ENCODE measurements at places on chromosomes 3 and 15.
A peak's percentile ranks its signal among the peaks of the same experiment; 100 is the strongest.

- DNase-seq = no peak
Measured at GRCh38 chr15:67094001-67094826, 28.8 kb downstream of the SMAD3 start.

GRCh38 chr3:117490716-117491115, 781.1 kb downstream of the TUSC7 start:
- no peak for DNase-seq

- no peak for DNase-seq
Measured at GRCh38 chr3:192957441-192958021, 39.9 kb upstream of the MB21D2 start.

- DNase-seq = no peak
Measured at GRCh38 chr3:136078421-136079364, 113.2 kb downstream of the PPP2R3A start.

- no peak for DNase-seq
Measured at GRCh38 chr3:171376596-171376947, 83.6 kb downstream of the TNIK start.

GRCh38 chr15:55108448-55108847, 88.3 kb downstream of the RSL24D1 start:
- no peak for DNase-seq

DNA sequence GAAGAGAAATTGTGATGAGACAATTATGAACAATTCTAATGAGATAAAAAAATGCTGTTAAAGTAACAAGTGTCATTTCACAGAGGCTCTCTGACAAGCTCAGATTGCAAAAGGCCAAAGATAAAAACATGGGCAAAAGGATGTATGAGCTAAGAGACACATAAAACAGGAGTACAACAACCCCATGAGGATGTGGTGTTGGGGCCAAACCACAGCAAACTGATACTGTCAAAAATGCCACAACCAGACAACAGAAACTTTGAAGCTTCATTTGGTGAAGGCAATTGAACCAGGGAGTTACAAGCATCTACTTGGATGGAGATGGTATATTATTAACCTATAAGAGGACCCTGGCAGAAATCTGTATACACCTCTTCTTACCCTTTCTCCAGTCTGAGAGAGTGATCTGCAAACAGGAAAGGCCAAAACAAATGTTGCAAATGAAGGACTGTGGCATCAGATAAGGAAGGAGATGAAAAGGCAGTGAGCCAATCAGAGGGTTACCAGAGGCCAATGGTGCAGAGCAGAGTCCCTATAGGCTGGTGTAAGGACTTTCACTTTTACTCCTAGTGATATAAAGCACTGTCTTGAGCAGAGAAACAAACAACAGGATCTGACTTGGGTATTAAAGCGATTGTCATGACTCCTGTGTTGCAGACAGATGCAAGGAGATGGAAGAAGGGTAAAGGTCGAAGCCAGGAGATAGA, 659.0 kb downstream of the NTRK3 start:
- DNase-seq = no peak

DNA sequence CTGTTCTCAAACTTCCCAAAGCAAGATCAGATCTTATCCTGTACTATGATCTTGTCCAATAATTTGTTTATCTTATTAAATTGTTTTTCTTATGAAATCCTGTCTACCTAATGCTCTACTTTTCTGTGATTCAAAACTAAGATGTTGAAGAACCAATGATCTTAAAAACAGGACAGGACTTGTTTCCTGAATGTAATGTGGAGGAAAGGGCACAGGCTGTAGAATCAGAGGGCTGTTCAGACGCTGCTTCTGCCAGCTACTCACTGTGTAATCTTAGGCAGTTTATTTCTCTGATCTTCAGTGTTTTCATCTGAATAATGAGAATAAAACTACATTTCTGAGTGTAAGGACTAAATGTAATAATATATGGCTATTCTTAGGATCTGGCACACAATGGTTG, 20.1 kb upstream of the DMXL2 start:
- DNase-seq = no peak

- DNase-seq = no peak
Measured at GRCh38 chr15:91209726-91210125, 109.7 kb downstream of the SV2B start.

GRCh38 chr3:136632625-136633081, 119.5 kb downstream of the STAG1 start:
- no peak for DNase-seq

DNA sequence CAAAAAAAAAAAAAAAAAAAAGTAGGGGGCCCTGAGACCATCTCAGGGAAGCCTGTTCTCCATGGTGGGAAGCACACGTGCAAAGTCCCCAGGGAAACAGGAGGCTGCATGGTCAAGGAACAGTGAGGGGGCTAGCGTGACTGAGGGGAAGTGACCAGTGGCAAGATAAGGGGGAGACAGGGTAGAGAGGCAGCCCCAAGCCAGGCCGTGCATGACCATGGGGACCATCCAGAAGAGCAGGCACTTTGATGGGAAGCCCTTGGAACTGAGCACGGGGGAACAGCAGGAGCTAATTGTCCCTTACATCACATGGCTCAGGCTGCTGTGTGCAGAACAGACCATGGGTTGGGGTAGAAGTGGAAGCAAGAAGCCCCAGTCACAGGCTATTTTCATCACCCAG, 196.2 kb downstream of the NTRK3 start:
- DNase-seq = no peak

- DNase-seq = no peak
Measured at GRCh38 chr3:101812895-101813294, 33.9 kb downstream of the NXPE3 start.

- no peak for DNase-seq
Measured at GRCh38 chr15:29690765-29691475, 131.3 kb downstream of the TJP1 start.

DNA sequence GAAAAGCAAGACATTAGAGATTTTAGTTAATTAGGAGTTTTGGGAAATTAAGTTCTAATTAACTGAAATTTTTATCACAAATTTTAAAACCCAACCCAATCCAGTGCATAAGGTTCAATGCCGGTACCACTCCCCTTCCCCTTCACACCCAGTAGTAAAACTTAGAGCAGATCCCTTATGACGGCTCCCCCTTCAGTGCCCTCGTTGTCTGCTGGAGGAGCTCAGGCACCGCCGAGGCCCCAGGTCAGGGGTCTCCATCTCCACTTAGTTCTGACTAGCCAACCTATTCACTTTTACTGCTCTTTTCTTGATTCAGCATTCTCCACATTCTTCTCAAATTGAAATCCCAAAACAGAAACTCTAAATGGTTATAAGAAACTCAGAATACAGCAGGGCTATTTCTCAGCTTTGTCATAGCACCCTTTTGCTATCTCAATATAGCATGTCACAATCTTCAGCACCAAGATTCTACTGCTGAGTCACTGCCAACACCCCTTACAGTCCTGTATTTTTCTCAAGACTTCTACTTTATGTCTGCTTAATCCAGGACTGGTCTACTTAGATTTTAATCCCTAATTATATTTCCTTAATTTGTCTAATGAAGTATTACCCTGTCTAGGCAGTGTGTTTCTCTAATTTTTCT, 39.8 kb downstream of the TUBGCP4 start:
- DNase-seq = no peak

GRCh38 chr3:13590841-13591520, 42.1 kb downstream of the FBLN2 start:
- DNase-seq = no peak

GRCh38 chr3:66592927-66593625, 92.3 kb upstream of the LRIG1 start:
- DNase-seq = no peak

GRCh38 chr15:67941648-67942310, 101.9 kb upstream of the RNU6-1 start:
- DNase-seq = no peak

GRCh38 chr3:14532691-14533456, 7.3 kb downstream of the GRIP2 start:
- DNase-seq = no peak

GRCh38 chr3:109920749-109921148, 583.4 kb upstream of the DPPA4 start:
- DNase-seq = no peak

DNA sequence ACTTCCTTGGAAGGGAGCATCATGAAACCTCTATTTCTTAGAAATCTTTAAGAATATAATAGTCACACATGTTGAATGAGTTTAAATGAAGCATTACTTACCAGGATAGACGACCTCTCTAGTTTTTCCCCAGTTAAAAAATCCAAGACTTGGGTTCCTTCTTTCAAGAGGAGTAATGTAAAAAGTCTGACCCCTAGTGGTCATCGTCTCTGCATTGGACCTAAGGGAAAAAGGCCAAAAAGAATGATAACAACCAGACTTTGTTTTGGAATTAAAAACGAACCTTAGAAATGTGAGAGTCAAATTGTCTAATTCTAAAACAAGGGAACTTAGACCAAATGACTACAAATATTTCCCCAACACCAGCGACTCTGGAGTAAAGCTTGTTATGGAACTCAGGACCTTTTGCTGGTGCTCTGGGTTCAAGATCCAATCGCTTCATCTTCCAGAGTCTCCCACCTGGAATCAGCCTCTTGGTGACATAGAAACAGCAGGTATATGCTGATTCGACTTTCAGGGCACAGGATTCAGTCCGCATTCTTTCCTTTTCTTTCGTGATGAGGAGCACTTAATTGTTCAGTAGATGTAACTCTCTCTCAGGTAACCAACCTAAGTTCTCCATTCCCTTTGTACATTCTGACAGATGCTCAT, 214.8 kb upstream of the TPRG1 start:
- no peak for DNase-seq

- no peak for DNase-seq
Measured at GRCh38 chr3:157174290-157174648, 14.3 kb upstream of the CCNL1 start.

- DNase-seq = no peak
Measured at GRCh38 chr3:88863196-88863595, 244.2 kb upstream of the EPHA3 start.

DNA sequence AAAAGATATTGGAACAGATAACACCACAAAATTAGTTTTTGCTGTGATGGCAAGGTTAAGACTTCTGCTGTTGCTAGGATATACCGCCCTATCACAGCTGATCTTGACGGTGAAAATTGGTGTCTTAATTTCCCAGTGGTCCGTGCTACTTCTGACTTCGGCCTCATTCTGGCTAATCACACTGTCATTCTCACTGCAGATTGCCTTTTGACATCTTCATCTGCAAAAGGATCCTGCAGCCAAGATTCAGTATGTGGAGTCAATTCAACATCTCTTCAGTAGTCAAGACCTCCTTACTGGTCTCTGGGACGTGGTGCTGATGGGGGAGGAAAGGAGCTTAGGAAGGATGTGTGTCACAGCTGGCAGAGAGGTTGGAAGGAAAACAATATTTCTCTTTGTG, 438.6 kb downstream of the WDR72 start:
- no peak for DNase-seq

DNA sequence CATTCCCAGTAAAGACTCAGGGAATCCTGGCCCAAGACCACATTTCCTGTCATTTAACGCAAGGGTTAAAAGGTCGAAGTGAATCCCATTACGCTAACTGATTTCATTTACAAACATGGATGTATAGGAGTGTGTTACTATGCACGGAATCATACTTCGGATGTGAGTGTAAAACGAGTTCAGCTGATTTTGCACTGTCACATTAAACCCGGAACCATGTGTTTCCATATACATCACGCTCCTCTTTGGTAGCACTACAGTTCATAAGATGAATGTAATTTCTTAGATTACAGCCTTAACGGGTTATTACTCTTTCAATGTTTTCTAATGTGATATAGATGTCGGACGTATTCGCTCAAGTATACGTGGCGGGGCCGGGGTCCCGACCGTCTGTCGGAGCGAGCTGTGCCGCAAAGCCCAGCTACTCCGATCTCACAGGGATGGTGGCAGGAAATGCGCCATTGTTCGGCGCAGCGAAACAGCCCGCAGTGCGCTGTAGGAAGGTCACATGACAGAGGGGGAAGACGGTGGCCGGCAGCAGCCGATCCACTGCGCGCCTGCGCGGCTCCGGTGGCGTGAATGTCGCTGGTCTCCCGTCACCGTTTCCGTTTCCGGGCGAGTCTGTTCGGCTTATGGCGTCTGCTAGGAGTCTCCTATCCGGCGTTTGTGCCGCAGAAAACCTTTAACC, 97.3 kb downstream of the NPAP1 start:
- peak; percentile 24 for DNase-seq

- no peak for DNase-seq
Measured at GRCh38 chr15:78306176-78306774, 6.9 kb upstream of the SKIC8 start.

- DNase-seq = no peak
Measured at GRCh38 chr3:108008106-108008505, 82.7 kb downstream of the CD47 start.

- no peak for DNase-seq
Measured at GRCh38 chr3:134370611-134371531, 3.4 kb downstream of the AMOTL2 start.

DNA sequence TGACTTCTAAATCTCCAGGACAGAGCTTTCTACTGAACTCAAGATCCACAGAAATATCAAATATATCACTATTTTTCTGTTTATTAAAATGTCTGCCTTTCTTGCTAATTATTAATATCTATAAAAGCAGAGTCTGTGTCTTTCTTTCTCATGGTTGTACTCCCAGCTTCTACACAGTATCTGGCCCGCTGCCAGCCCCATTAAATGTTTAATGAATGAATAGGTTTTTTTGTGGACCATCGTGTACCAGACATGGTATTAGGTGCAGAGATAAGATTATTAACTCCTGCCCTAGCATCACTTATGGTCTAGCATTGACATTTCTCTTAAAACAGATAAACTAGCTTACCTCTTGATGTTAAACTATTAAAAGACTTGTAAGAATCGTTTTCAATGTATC, 111.4 kb upstream of the RBMS3 start:
- DNase-seq = no peak

- no peak for DNase-seq
Measured at GRCh38 chr15:71511796-71512681, 298.3 kb upstream of the NR2E3 start.

- no peak for DNase-seq
Measured at GRCh38 chr3:25153561-25153960, 274.5 kb upstream of the RARB start.

- DNase-seq = no peak
Measured at GRCh38 chr15:70792171-70792573, 28.8 kb upstream of the UACA start.

- no peak for DNase-seq
Measured at GRCh38 chr3:148453781-148454191, 243.9 kb upstream of the AGTR1 start.

DNA sequence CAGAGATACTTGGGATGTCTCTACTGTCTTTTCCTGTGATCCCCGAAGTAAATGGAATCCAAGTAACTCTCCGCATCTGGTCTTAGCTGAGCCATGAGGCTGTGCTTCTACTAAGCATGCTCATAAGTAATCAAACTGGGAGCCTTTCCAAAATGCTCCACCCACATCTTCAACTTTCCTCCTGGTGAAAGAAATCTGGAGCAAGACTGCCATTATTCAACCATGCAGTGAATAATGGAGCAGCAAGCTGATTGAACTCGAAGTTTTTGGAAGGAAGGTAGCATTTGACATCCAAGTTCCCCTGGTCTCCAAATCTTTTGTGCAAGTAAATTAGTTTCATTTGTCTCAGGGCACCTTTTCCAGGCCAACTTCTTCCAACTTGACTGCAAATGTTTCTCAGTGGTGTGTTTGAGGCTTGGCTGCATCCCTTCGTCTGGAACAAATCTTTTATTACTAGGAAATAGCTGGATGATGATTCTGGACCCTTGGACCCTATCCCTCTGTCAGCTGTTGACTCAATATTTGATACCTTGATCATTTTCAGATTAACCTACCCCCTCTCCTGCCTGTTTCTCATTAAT, 19.4 kb downstream of the GXYLT2 start:
- no peak for DNase-seq

Measured in stimulated activated CD4-positive, alpha-beta T cell treated with anti-CD3 and anti-CD28 coated beads, Interleukin-1b, Interleukin-23, amount 100 ng/mL, for 1 hour (primary cell).